ENCODE measurements at places on chromosomes 3 and 15.

GRCh38 chr3:71053495-71053894, 530.0 kb downstream of the FOXP1 start:
- no peaks in the 10 kb centered on the region for H3K27me3 ChIP-seq
- no peak overlapping the region for H3K4me3 ChIP-seq
- H3K4me1 ChIP-seq: peaks cover 99% of the 10 kb centered on the region
- no peak for DNase-seq
- peaks cover 89% of the 10 kb centered on the region for H3K36me3 ChIP-seq
- H3K27ac ChIP-seq: peak overlapping the region; percentile 10

- peaks cover 6% of the 10 kb centered on the region for H3K27me3 ChIP-seq
- no peak overlapping the region for H3K4me3 ChIP-seq
- DNase-seq: no peak
- no peak overlapping the region for H3K27ac ChIP-seq
- H3K4me1 ChIP-seq: no peaks in the 10 kb centered on the region
These were observed 80.9 kb upstream of the PRTG start for GRCh38 chr15:55823699-55824340.

DNA sequence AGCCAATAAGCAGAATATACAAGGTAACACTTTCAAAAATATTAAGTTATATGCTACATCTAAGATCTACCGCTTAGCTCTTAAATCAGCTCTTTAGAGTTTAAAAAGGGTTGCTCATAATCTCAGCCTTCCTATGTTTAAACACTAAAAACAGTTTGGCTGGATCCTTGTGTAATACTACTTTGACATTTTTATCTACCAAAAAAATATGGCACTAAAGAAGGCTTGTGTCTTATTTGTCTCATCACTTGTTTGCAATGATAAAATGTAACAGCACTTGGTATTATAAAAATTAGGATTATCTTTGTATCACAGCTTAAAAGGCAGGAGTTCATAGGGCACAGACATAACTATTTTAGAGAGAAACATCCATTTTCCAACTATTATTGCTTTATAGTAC, 9.8 kb downstream of the ANKRD28 start:
- peaks cover 36% of the 10 kb centered on the region for H3K36me3 ChIP-seq
- no peak for DNase-seq
- H3K4me1 ChIP-seq: peaks cover 5% of the 10 kb centered on the region
- H3K4me3 ChIP-seq: no peak overlapping the region

GRCh38 chr3:119551598-119551997, 7.8 kb downstream of the CD80 start:
- H3K4me3 ChIP-seq: peak overlapping the region; percentile 41
- no peak for DNase-seq
- peaks cover 74% of the 10 kb centered on the region for H3K36me3 ChIP-seq
- peak overlapping the region; percentile 80 for H3K27ac ChIP-seq
- peaks cover 88% of the 10 kb centered on the region for H3K4me1 ChIP-seq

- H3K4me1 ChIP-seq: no peaks in the 10 kb centered on the region
- no peak overlapping the region for H3K27ac ChIP-seq
- DNase-seq: no peak
- H3K36me3 ChIP-seq: no peaks in the 10 kb centered on the region
- no peak overlapping the region for H3K4me3 ChIP-seq
These were observed 262.7 kb downstream of the FEZF2 start for GRCh38 chr3:62110443-62111225.

- no peaks in the 10 kb centered on the region for H3K36me3 ChIP-seq
- H3K4me1 ChIP-seq: no peaks in the 10 kb centered on the region
- H3K27me3 ChIP-seq: no peaks in the 10 kb centered on the region
These were observed 46.2 kb upstream of the EPHA3 start for GRCh38 chr3:89061259-89061658.

GRCh38 chr15:35738370-35738769, 192.4 kb upstream of the DPH6 start:
- no peak overlapping the region for H3K4me3 ChIP-seq
- peaks cover 3% of the 10 kb centered on the region for H3K27me3 ChIP-seq
- no peak overlapping the region for H3K27ac ChIP-seq
- no peaks in the 10 kb centered on the region for H3K4me1 ChIP-seq
- H3K36me3 ChIP-seq: no peaks in the 10 kb centered on the region

DNA sequence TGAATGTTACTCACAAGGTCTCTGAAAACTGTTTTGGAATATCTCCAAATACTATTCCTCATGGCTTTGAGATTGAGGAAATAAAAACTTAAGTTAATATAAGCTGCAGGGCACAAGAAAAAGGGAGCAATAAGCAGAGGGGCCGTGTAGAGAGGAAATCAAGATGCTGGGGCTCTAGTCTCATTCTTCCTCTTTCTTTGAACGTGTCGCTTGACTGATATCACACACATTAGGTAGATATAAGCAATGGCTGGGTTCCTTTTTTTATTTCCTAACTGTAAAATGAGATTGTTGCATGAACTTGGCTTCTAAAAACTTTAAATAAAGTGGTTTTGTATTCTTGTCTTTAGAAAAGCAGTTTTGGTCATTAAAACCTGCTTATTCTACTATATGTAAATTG, 326.7 kb upstream of the ROPN1 start:
- H3K27me3 ChIP-seq: no peaks in the 10 kb centered on the region
- H3K36me3 ChIP-seq: no peaks in the 10 kb centered on the region
- no peak for DNase-seq
- H3K4me1 ChIP-seq: no peaks in the 10 kb centered on the region
- no peak overlapping the region for H3K4me3 ChIP-seq
- H3K27ac ChIP-seq: no peak overlapping the region

- no peak overlapping the region for H3K4me3 ChIP-seq
- no peaks in the 10 kb centered on the region for H3K27me3 ChIP-seq
- no peaks in the 10 kb centered on the region for H3K4me1 ChIP-seq
- no peak overlapping the region for H3K27ac ChIP-seq
These were observed 89.4 kb upstream of the SOX2 start for GRCh38 chr3:181622365-181622764.

GRCh38 chr3:65020281-65021160, 332.7 kb upstream of the ADAMTS9 start:
- no peak overlapping the region for H3K27ac ChIP-seq
- H3K4me1 ChIP-seq: no peaks in the 10 kb centered on the region
- no peaks in the 10 kb centered on the region for H3K27me3 ChIP-seq
- DNase-seq: no peak

GRCh38 chr3:107969994-107970819, 120.6 kb downstream of the CD47 start:
- peaks cover 6% of the 10 kb centered on the region for H3K4me1 ChIP-seq
- H3K4me3 ChIP-seq: no peak overlapping the region
- no peak overlapping the region for H3K27ac ChIP-seq
- DNase-seq: no peak
- no peaks in the 10 kb centered on the region for H3K27me3 ChIP-seq
- H3K36me3 ChIP-seq: no peaks in the 10 kb centered on the region

GRCh38 chr3:35739964-35740527, 100.7 kb downstream of the ARPP21 start:
- no peaks in the 10 kb centered on the region for H3K36me3 ChIP-seq
- H3K4me3 ChIP-seq: no peak overlapping the region
- no peak overlapping the region for H3K27ac ChIP-seq
- H3K27me3 ChIP-seq: no peaks in the 10 kb centered on the region

DNA sequence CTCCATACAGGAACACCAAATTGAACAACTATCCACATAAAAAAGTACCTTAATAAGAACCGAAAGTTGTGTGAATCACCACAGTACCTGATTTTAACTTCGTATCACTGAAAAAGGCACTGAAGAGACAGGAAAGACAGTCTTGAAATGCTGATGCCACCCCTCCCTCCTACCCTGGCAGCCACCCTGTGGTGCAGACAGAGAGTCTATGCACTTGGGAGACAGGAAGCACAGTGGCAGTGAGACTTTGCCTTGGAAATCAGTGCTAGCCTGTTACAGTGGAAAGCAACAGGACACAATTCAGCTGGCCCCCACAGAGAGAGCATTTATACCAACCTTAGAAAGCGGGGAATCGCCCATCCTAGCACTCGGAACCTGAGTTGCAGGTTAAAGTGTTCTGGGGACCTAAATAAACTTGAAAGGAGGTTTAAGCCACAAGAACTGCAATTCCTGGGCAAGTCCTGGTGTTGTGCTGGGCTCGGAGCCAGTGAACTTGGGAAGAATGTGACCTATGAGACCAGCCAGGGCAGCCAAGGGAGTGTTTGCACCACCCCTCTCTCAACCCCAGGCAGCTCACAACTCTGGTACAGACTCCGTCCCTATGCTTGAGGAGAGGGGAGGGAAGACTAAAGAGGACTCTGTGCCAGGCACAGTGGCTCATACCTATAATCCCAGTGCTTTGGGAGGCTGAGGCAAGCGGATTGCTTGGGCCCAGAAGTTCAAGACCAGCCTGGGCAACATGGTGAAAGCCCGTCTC, 240.1 kb downstream of the ISL2 start:
- peak overlapping the region; percentile 89 for H3K27ac ChIP-seq
- H3K4me3 ChIP-seq: peak overlapping the region; percentile 26
- DNase-seq: no peak
- peaks cover 36% of the 10 kb centered on the region for H3K4me1 ChIP-seq
- H3K36me3 ChIP-seq: peaks cover 20% of the 10 kb centered on the region

- H3K4me3 ChIP-seq: peak overlapping the region; percentile 97
- H3K4me1 ChIP-seq: peaks cover 32% of the 10 kb centered on the region
- no peak for DNase-seq
- H3K27ac ChIP-seq: peak overlapping the region; percentile 90
- no peaks in the 10 kb centered on the region for H3K27me3 ChIP-seq
These were observed 874 bp downstream of the INO80 start for GRCh38 chr15:41115161-41115651.

DNA sequence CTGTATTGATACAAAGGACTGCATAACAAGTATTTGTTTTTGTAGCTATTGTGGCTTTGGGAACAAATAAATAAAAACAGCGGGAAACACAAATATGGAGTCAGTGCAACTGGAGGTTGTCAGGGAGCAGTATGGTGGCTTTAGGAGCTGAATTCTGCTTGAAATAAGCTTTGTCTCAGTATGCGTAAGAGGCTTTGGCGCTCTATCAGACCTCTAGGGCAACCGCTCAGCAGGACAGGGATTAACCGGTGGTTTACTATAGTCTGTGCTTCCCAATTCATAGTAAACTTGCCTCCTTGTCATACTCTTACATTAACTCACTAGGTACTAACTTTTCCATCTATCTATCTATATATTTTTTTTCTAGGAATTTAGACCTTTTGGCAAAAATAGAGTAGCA, 104.6 kb downstream of the ZIC1 start:
- no peak overlapping the region for H3K27ac ChIP-seq
- no peak for DNase-seq
- no peak overlapping the region for H3K4me3 ChIP-seq
- no peaks in the 10 kb centered on the region for H3K36me3 ChIP-seq
- H3K27me3 ChIP-seq: no peaks in the 10 kb centered on the region

DNA sequence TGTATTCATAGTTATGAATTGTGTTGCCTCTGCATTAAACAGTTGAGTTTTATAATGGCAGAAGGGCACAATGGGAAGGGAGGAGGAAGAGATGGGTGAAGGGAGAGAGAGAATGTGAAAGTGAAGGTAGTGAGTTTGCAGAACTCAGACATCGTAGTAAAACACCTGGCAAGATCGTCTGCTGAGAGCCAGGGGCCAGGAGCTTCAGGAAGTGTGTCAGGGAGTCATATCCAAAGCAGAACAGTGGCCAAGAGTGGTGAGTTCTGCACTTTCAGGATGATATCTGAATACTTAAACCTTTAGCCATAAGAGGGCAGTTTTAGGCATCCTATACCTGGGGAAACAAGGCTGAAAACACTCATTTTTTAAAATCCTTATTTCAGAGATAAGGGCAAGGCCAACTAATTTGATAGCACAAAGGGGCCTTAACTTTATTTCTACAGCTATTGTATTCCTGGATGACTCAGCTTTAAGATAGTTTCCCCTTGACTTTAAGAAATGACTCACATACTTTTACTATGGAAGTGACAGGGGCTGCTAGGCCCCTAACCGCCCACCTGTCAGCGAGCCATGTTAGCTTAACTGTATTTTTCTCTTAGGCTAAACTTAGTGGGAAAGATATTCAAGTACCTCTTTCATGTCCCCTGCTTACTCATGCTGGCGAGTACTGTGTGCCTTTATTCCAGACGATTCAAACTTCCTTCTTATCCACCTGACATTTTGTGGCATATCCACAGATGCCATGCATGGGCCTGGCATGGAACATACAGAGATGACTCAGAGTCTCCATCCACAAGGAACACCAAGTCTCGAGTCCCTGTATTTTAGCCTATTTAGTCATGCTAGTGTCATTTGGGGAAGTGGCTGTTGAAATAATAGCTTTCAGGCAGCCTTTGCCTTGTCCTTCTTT, 53.9 kb downstream of the RLBP1 start:
- no peak for DNase-seq
- H3K4me3 ChIP-seq: no peak overlapping the region
- peak overlapping the region; percentile 2 for H3K27ac ChIP-seq
- H3K27me3 ChIP-seq: no peaks in the 10 kb centered on the region
- H3K4me1 ChIP-seq: peaks cover 3% of the 10 kb centered on the region

- no peaks in the 10 kb centered on the region for H3K4me1 ChIP-seq
- H3K4me3 ChIP-seq: no peak overlapping the region
- H3K36me3 ChIP-seq: peaks cover 23% of the 10 kb centered on the region
- H3K27ac ChIP-seq: no peak overlapping the region
- no peak for DNase-seq
- H3K27me3 ChIP-seq: no peaks in the 10 kb centered on the region
These were observed 21.7 kb upstream of the UBL7 start for GRCh38 chr15:74482661-74483060.

- DNase-seq: no peak
- H3K4me1 ChIP-seq: peaks cover 21% of the 10 kb centered on the region
These were observed 34.7 kb downstream of the HMCES start for GRCh38 chr3:129313415-129313664.

DNA sequence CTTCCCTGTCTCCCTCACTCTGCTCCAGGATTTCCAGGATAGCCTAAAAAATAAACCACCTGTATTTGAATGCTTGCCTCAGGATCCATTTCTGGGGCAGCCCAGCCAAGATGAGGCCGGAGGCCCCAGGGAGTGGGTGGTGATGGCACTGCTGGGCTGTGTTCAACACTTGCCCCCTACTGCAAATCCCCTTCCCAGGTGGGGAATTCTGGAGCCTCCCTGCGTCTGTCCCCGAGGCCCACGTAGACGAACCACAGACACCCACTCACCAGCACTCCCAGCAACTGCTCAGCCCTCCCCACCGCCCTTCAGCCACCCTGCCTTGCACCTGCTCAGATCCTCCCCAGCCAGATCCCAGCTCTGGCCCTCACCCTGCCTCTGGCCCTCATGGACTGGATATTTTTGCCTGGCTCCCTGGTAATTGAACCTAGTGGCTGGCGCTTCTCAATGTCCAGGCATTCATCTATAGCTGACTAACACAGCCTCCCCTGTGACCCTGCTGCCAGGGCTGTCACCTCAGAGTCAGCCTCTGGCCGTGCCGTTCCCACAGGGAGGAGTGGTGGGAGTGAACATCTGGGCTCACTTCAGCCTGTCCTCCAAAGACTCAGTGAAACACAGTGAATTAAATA, 17.1 kb upstream of the EPB42 start:
- H3K27me3 ChIP-seq: peaks cover 4% of the 10 kb centered on the region
- no peaks in the 10 kb centered on the region for H3K36me3 ChIP-seq
- H3K27ac ChIP-seq: no peak overlapping the region
- DNase-seq: no peak
- peaks cover 10% of the 10 kb centered on the region for H3K4me1 ChIP-seq

DNA sequence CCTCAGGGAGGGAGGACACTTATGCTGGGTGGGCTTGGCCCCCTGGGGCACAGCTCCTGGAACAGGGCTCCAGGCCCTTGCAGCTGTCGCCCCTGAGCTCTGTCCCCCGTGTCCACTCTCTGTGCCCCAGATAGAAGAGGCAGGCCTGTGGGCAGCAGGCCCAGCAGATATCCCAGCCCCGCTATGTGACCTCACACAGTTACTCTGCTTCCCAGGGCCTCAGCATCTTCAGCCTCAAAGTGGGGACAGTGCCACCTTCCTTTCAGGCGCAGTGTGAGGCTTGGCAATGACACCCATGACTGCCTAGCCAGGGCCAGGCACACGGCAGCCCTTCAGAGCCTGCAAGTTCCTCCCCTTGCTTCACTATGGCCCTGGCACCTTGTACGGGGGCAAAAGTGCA, 98.4 kb downstream of the IQSEC1 start:
- no peak for DNase-seq
- peaks cover 82% of the 10 kb centered on the region for H3K4me1 ChIP-seq
- H3K27ac ChIP-seq: peak overlapping the region; percentile 37
- peaks cover 79% of the 10 kb centered on the region for H3K36me3 ChIP-seq
- no peak overlapping the region for H3K4me3 ChIP-seq

Measured in activated B cell treated with CpG ODN at 0.5 μM for 24 hours (primary cell).